ENCODE measurements at places on chromosomes 4 and X. TPM values are rescaled to one million over a fixed set of nuclear protein-coding genes. Genes with fewer than 3 reads are reported as not detected.

The FABP2 gene
- 36.3 TPM for total RNA-seq

The DCHS2 gene
- total RNA-seq = 1.5 TPM

The IL3RA gene
- 6.7 TPM for total RNA-seq

The TRIM75 gene
- not detected for total RNA-seq

GRCh38 chrX:114472788-114473187, 111.1 kb upstream of the HTR2C start:
- DNase-seq = no peak

DNA sequence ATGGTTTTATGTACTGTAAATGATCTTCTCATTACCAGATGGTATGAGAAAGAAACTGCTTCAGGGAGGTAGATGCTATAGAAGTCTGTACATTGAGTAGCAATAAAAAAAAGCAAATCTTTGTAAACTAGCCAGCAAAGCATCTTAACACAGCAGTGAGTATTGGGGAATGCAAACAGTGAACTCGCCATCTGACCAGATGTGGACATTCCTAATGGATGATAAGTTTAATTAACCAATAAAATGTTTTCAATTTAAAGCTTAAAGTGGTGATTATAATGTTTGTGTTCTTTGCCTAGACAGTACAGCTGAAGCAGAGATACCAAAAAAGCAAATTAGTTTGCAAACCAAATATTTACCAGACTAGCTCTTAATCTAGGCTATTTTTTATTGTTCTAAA, 1144.2 kb downstream of the FAT4 start:
- no peak for DNase-seq

GRCh38 chr4:19993242-19993641, 258.5 kb upstream of the SLIT2 start:
- DNase-seq = no peak

DNA sequence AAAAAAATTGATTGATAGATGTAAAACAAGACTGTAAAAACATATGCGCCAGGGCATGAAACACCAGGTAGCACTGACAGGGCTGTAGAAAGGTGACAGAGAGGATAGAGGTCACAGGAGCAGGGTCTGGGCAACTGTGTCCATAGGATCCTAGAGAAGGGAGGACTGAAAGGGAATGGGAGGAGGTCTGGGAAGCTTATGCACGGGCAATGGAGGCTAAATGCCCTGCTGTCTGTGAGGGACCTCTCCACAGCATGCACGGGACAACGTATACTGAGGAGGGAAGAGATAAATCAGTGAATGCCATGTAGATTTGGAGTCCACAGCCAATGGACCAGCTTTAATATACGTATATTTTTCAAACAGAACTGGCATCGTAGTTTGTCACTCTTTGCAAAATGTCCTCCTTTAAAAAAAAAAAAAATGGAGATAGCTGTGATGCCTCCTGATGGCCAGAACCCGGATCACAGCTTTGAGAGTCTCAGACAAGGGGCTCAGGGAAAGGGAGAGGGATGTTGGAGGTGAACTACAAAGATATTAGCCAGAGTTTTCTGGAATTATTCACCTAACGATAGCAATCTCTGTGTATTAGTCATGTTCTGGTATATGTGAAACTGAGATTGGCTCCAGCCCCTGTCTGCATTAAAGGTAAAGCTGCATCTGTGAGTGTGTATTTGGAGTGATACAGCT, 16.0 kb downstream of the RAB40A start:
- no peak for DNase-seq

GRCh38 chr4:52572936-52573485, 86.1 kb downstream of the USP46 start:
- DNase-seq = no peak

GRCh38 chr4:133151691-133152329, 2.7 kb downstream of the PCDH10 start:
- no peak for DNase-seq

- no peak for DNase-seq
Measured at GRCh38 chrX:18415386-18415785, 10.0 kb upstream of the CDKL5 start.

- DNase-seq = no peak
Measured at GRCh38 chr4:96343836-96344235, 503.9 kb downstream of the PDHA2 start.

- DNase-seq = no peak
Measured at GRCh38 chr4:15718959-15719358, 16.1 kb downstream of the BST1 start.

- DNase-seq = no peak
Measured at GRCh38 chr4:5037553-5038551, 13.4 kb upstream of the STK32B start.

Measured in colonic mucosa (tissue), 4 donors.